ENCODE measurements at places on chromosomes 6 and 20.

GRCh38 chr6:107106165-107106564, 9.2 kb downstream of the BEND3 start:
- no peak for DNase-seq

GRCh38 chr6:169101981-169102380, 151.7 kb downstream of the THBS2 start:
- no peak for DNase-seq

DNA sequence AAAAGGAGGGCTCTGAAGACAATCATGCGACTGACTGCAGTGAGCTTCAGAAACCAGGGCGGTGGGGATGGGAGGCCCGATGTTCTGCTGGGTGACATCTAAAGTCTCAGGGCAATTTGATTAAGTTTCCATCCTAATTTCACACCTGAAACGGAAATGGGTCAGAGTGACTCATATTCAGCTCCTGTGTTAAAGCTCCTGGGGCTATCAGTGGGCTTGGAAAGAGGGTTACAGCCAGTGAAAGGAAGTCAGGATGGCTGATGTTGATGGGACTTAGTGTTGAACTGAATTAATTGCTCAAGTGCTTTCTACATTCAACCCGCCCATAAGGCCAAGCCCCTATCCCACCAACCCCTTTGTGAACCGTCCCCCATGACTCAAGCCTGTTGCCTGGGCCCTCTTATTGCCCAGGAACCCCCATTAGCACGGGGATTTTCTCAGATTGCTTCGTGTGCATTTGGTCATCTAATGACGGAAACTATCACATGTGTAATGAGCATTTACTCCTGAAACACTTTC, 47.1 kb upstream of the TBC1D7 start:
- peak; percentile 27 for DNase-seq

DNA sequence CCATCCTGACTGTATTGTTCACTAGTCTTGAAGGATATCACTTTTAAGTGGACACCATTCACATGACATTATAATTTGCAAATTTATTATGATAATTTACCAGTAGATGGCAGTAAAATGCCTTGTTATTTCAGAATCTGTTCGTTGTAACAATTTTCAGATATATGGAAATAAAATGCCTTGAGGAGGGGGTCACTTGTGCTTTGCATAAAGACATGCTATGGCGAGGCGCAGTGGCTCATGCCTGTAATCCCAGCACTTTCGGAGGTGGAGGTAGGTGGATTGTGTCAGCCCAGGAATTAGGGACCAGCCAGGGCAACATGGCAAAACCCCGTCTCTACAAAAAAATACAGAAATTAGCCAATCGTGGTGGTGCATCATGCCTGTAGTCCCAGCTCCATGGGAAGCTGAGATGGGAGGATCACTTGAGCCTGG, 9.0 kb upstream of the NCOA6 start:
- no peak for DNase-seq

DNA sequence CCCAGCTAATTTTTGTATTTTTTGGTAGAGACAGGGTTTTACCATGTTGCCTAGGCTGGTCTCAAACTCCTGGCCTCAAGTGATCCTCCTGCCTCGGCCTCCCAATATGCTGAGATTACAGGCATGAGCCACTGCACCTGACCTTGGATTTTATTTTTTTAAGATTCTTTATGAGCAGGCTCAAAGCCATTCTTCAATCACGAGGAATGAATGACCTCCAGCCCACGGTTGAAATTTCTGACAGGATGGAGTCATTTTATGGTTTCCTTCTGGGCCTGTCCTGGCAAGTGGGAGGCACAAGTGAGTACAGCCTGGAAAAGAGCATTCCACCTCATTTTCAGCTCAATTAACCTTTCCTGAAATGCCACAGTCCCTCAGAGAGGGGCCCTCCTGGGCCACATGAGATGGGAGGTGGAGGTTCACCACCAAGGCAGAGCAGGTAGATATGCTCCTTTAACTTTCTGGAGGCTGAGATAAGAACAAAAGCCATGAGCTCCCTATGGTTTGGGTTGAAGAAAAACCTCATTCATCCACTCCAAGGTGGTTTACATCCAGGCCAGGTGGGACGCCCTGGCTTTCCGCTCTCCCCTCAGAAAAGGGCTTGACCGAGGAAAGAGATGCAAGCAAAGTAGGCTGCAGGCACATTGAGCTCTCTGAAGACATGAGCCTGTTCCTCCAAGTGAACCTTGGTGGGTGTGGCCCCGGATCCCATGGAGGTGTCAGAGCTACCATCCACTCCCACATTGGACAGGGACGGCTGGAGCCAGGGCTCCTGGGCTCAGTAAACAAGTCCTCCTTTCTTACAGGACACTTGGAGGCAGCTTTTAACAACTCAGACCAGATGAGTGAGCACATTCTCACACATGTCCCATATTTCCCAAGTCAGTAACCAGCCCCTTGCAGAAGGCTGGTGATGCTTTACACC, 208.5 kb upstream of the SSTR4 start:
- no peak for DNase-seq

GRCh38 chr6:28673787-28674671, 148.3 kb downstream of the GPX5 start:
- DNase-seq = peak; percentile 6
